Stimulated activated CD8-positive, alpha-beta memory T cell treated with anti-CD3 and anti-CD28 coated beads, Interleukin-4, amount 100 ng/mL, for 1 hour (primary cell): ENCODE measurements at places on chromosomes 2 and 18.

DNA sequence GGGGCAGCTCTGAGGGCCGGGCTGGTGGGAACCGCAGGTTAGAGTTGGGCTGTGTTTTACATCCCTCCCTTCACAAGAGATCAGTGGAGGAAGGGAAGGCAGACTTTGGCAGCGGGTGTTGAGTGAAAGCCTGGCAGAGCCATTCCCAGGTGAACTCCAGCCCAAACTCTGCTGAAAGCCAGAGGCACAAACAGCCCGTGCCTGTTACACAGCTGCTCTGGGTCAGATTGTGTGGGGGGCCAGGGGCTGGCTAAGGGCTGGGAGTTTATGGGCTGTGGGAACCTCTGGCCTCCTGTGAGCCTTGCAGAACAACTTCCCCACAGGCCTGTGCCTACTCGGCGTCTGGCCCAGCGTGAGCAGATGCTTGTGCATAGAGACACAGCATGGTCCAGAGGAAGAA, 286.8 kb downstream of the CLIP4 start:
- no peak for DNase-seq

GRCh38 chr2:227491386-227491785, 19.4 kb downstream of the AGFG1 start:
- no peak for DNase-seq

- DNase-seq: no peak
Measured at GRCh38 chr2:69560147-69560482, 83.4 kb downstream of the AAK1 start.

DNA sequence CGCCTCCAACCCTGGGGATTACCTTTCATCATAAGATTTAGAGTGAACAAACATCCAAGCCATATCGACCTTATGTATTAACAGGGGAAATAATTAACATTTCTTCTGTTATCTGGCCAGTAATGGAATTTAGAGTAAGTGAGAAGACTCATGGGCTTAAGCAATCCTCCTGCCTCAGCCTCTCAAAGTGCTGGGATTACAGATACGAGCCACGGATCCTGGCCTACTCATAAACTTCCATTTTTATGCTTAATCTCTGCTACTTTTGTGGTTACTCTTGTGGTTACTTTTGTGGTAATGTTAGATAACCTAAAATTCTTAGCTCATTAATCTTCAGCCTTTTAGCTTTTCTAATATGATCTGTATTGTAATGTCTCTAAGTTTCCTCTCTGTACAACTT, 159.3 kb upstream of the SLC8A1 start:
- no peak for DNase-seq

DNA sequence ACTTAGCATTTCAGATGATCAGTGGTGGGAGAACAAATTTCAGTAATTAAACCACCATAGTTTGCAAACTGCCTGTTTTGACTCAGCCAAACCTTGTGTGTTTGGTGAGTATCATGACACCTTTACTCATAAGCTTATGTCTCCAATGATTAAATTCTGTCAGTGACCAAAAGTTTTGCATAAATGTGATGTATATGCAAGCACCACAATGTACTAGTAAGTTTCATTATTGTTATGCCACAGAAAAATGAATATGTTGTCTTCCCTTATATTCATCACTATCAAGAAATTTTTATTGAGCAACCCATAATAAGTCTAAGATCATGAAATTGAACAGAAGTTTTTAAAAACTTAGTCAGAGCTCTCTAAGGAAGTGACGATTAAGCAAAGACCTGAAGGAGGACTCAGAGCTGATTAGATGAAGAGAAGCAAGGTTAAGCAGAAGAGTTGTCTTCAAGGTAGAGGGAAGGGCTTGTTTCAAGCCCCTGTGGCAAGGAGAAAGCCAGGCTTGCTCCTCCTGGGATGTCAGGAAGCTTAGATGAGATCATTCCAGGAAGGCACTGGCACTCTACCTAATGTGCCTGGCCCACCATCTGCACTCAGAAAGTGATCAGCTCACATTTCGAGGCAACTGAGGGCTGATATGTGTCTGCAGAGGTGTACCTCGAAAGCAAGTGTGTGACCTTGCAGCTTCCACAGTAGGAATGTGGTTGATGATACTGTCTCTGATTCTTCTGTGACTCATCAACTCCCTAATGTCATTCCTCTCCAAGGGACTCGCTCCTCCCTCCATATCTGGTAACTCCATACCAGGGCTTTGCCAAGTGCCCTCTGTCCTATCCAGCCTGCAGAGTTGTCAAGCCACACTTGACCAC, 54.7 kb downstream of the KCTD18 start:
- DNase-seq: no peak

- no peak for DNase-seq
Measured at GRCh38 chr2:168343586-168343985, 96.2 kb upstream of the STK39 start.

- DNase-seq: no peak
Measured at GRCh38 chr2:8195784-8196183, 486.1 kb upstream of the ID2 start.

- DNase-seq: no peak
Measured at GRCh38 chr2:140597205-140597604, 1533.6 kb downstream of the LRP1B start.

DNA sequence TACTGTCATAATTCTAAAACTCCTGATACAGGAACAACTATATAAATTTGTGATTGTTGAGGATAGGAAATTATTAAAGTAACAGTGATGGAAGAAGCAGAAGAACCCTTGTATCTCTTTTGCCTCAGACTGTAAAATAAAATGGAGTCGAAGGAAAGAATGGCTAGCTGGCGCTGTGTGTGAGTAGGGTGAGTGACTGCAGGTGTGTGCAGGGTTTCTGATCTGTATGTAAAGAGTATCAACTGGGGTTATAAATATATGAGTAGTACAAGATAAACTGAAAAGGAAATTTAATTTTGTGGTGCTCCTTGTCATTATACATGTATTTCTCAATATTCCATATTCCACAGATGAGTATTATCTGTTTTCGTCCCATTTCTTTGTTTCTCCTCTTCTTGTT, 15.2 kb downstream of the POLI start:
- DNase-seq: no peak
